Psoas muscle (tissue), 8 donors: ENCODE measurements at places on chromosomes 13 and 19.

DNA sequence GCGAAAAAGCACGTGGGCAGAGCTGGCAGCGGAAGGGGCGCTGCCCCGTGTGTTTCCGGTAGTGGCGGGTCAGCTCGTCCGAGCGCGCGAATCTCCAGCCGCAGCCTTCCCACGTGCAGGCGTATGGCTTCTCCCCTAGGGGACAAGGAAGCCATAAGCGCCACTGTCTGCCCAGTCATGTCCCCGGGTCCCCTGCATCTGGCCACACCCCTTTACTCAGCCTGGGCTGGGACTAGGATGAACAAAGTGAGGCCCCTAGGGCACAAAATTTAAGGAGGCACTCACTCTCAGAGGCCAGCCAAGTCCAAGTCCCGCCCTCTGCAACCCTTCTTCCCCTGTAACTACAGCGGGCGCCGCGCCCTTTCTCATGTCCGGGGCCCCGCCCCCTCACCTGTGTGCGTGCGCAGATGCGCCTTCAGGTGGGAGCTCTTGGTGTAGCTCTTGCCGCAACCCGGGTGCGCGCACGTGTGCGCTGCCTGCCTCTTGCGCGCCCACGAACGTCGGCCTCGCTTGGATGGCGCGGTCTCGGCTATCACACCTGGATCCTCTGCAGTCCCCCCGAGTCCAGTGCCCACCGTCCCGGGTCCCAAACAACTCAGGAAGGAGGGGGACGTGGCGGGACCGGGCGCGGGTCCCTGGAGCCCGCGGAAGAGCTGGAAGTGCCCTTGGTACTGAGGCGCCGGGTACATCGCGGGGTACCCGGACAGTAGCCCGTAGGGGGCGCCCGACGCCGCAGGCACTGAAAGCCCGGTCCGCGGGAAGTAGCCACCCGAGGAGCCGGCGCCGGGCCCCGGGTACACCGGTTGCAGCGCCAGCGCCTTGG is 1.9 kb downstream of the KLF1 start:
- peak; percentile 80 for DNase-seq

- DNase-seq: no peak
Observed at GRCh38 chr13:53206455-53206854, 177.8 kb downstream of the OLFM4 start.

- no peak for DNase-seq
Observed at GRCh38 chr13:44224450-44225149, 149.0 kb upstream of the SERP2 start.

DNA sequence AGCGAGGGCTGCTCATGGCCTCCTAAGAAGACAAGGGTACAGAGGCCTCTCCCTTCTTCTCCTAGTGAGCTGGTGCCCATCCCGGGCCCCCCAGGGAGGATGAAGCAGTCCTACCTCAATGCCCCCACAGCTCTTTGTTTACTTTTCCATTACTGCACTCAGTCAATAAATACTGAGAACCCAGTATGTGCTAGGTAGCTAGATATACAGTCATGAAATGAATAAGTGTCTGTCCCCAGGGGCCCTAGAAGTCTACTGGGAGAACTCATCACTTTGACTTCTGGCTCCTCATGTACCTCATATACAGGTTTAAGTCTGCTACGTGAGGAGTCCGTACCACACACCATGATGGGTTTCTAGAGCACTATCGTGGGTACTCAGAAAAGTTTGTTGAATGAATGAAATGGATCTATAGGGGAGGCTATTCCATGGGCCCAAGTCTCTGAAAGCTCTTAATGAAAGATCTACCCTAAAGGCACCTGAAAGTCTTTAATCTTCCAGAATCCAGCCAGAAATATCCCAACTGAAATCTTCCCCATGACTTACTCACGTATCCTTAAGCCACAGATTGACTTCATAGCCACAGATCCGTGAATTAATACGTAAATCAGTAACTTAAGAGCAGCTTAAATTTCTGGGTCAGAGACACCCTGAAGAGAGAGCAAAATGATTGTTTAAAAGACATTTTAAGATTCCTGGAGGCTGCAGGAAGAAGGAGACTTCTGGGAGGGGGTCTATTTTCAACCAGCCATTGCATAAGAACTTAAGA is 51.6 kb upstream of the POMP start:
- DNase-seq: no peak

- no peak for DNase-seq
Observed at GRCh38 chr13:102128216-102128810, 273.5 kb downstream of the FGF14 start.

DNA sequence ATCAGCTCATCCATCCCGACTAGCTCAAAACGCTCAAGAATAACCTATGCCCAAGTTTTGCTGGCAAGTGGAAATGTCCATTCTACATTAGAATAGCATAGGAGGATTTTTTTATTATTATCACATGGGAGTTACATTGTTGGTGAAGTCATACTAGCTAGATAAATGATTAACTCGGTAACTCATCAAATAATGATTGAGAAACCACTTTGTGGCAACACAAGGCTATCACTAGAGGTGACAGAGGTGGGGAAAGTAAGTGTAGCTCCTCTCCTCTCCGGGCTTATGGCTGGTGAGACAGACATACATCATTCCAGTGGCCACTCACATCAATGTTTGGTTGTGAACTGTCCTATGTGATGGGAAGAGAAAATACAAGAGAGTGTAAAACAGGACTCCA is 161.6 kb downstream of the ZIC5 start:
- no peak for DNase-seq

- no peak for DNase-seq
Observed at GRCh38 chr13:114080739-114081561, 51.5 kb downstream of the RASA3 start.

GRCh38 chr19:55453511-55454260 is 7.8 kb downstream of the ISOC2 start:
- DNase-seq: no peak

- DNase-seq: no peak
Observed at GRCh38 chr19:38836983-38837626, 5.5 kb upstream of the ECH1 start.

- DNase-seq: no peak
Observed at GRCh38 chr13:78085434-78086225, 167.0 kb upstream of the EDNRB start.

DNA sequence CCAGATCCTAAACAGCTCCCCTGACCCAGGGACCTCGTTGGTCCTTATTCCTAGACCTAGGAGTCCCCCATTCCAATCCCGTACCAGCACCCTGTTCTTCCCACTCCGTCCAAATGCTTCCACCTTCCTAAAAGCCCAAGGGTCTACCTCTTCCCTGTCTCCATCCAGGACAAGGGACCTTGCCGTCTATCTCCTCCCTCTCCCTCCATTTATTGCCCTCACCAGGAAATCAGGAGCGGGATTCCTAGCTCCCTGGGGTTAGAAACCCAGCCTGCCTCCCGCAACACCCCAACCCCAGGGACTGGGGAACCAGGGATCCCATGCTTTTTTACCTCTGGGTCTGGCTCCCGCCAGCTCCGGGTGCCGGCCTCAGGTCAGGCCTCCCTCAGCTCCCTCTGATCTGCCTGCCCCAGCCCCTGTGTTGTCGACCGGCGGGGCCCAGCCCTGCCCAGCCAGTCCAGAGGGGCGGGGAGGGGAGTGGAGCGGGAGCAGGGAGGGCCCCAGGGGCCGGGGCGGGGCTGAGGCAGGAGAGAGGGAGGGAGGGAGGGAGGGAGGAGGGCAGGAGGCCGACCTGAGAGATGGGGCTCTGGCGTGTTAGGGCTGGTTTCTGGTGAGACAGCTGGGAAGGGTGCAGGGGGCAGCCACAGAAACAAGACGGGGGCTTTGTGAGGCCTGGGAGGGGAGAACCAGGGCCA is at the start of gene B3GNT8:
Gene B3GNT8, minus strand, starts transcription at position 423 of the 695 bp plus-strand sequence. CDS start 596 bp downstream, outside the sequence.
- peak; percentile 87 for DNase-seq

DNA sequence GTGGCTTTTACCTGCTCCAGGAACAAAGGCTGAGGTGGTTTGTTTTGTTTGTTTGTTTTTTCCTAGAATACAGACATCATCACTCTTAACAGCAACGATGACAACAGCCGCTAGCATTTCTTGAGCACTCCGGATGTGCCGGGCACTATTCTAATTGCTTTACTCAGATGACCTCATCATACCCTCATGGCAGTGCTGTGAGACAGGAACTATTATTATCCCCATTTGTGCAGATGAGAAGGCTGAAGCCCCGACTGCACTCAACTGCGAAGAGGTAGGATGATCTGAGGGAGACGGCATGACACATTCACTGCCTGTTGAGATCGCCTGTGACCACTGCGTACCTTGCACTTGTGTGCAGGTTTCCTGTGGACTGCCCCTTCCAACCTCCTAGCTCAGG is 66.5 kb downstream of the CCDC70 start:
- DNase-seq: no peak

DNA sequence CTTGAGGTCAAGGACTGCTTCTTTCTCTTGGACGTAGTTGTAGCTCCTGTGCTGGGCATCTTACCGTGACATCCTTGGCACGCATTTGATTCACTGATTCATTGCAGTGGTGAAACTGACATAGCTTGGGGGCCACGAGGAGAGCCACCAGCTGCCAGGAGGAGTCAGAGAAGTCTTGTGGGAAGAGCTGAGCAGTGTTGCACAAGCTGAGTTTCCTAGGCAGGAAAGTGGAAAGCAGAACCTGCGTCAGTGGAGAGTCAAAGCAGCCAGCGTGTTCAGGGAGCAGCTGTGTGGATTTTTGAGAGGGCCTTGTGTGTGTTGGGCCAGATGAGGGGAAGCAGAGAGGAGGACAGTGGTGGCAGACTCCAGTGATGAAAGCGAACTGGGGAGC is 5.3 kb upstream of the GPR183 start:
- DNase-seq: peak; percentile 92

DNA sequence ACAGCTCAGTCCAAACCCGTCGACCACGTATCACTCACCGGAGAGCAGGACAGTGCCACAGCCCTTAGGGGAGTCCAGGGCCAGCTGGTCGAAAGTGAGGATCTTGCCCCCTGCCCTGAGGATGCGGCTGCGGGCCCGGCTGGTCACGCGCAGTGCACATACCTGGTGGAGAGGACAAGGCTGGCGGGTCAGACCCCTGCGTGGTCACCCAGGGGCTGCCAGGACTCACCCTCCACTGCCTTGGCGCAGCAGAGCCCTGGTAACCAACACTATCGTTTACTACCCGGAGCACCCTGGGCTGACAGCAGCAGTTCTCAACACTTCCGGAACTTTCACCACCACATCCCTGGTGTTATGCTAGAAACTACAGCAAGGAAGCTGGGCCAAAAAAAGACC is 1.2 kb upstream of the FAM83E start:
- no peak for DNase-seq

GRCh38 chr19:33797802-33798671 is 1.4 kb downstream of the KCTD15 start:
- peak; percentile 55 for DNase-seq

- DNase-seq: no peak
Observed at GRCh38 chr19:1094655-1094977, 559 bp downstream of the POLR2E start.

- DNase-seq: no peak
Observed at GRCh38 chr19:40143612-40144011, 47.6 kb upstream of the MAP3K10 start.
